Panc1 (cell line): ENCODE measurements at places on chromosomes 11 and 22. TPM values are rescaled to one million over a fixed set of nuclear protein-coding genes. Genes with fewer than 3 reads are reported as not detected.

Gene KRTAP5-8
- not detected for total RNA-seq

Gene OR10A2
- total RNA-seq: not detected

Gene JAM3
- 45.4 TPM for total RNA-seq

Gene CFAP300
- total RNA-seq: 6.4 TPM

Gene CD6
- total RNA-seq: 1.1 TPM

Gene PTPRCAP
- 0.82 TPM for total RNA-seq

Gene YPEL1
- 4.0 TPM for total RNA-seq

Gene KBTBD4
- total RNA-seq: 23.2 TPM

Gene SYNGR1
- total RNA-seq: 17.8 TPM

GRCh38 chr11:66386171-66387069 lies 14.9 kb upstream of the SLC29A2 start:
- 0 out of 2 replicates have a peak, but pooled peaks cover 5% of the 10 kb centered on the region for H3K4me1 ChIP-seq
- peak; percentile 81 for DNase-seq
- H3K36me3 ChIP-seq: no peaks in the 10 kb centered on the region
- peak overlapping the region; percentile 40 for H3K4me3 ChIP-seq

GRCh38 chr11:12842933-12843636 lies 166.0 kb upstream of the RASSF10 start:
- H3K36me3 ChIP-seq: no peaks in the 10 kb centered on the region
- no peaks in the 10 kb centered on the region for H3K27me3 ChIP-seq
- DNase-seq: no peak
- H3K27ac ChIP-seq: no peak overlapping the region; the same call in 1 of the 2 replicates
- no peak overlapping the region for H3K4me3 ChIP-seq
- peaks cover 55% of the 10 kb centered on the region for H3K4me1 ChIP-seq

DNA sequence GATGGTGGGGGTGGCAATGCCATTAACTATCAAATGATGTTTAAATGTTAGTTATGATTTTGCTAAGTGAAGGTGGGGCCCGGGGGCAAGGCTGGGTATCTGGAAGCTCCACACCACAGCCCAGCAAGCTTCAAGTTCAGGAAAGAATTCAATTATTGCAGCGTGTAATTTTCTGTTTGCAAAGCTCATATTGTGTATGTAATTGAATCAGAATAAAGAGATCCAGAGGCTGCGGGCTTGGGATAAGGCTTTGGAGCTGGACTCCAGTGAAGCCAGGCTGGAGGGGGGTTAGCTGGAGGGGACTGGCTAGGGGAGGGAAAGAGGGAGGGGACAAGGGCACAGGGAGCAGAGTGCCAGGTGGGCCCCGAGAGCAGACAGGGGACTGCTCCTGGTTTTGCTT lies 557.1 kb upstream of the CADM1 start:
- no peak overlapping the region for H3K27ac ChIP-seq
- no peaks in the 10 kb centered on the region for H3K36me3 ChIP-seq
- H3K4me3 ChIP-seq: no peak overlapping the region
- no peak for DNase-seq
- peaks cover 5% of the 10 kb centered on the region for H3K27me3 ChIP-seq
- H3K4me1 ChIP-seq: no peaks in the 10 kb centered on the region

- H3K27ac ChIP-seq: no peak overlapping the region
- no peaks in the 10 kb centered on the region for H3K27me3 ChIP-seq
- no peaks in the 10 kb centered on the region for H3K4me1 ChIP-seq
- no peaks in the 10 kb centered on the region for H3K36me3 ChIP-seq
Observed at GRCh38 chr11:7520981-7521487, 7.2 kb downstream of the PPFIBP2 start.

GRCh38 chr11:1879941-1880720 lies 11.6 kb downstream of the PRR33 start:
- no peak overlapping the region for H3K4me3 ChIP-seq
- H3K27me3 ChIP-seq: no peaks in the 10 kb centered on the region
- no peaks in the 10 kb centered on the region for H3K36me3 ChIP-seq
- no peak for DNase-seq
- peak overlapping the region; percentile 20; the same call in 1 of the 2 replicates for H3K27ac ChIP-seq

- H3K36me3 ChIP-seq: no peaks in the 10 kb centered on the region
- no peak overlapping the region for H3K27ac ChIP-seq
- H3K27me3 ChIP-seq: no peaks in the 10 kb centered on the region
- DNase-seq: no peak
- H3K4me1 ChIP-seq: no peaks in the 10 kb centered on the region
- H3K4me3 ChIP-seq: no peak overlapping the region
Observed at GRCh38 chr11:119676461-119677020, 52.5 kb downstream of the NECTIN1 start.

DNA sequence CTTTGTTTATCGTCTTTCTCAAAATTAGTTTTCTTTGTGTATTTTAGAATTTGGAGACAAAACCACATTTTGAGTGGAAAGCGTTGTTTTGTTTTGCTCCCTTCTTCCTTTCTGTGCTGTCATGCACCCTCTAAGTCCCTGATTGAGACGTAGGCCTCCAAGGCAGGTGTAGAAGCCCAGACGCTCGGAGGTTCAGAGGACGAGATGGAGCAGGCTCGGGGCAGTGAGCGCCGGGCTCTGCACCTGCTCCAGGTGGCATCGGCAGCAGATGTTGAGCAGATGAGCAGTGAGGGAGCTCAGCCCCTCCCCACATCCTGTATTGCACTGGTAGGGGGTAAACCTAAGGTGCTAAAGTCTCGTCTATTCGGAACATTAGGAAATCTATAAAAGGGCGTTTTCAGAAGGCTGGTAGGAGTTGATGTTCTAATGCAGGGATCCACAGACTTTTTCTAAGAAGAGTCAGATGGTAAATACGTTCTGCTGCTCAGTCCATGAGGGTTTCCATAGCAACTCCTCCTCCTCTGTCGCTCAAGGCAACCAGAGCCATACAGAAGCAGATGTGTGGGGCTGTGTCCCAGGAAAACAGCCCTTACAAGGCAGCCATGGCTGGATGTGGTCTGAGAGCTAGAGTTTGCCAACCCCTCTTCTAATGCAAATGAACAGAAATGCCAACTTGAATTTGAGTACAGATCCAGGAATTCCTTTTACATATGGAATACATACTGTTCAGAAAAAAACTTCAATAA lies 724.2 kb downstream of the BRD1 start:
- no peaks in the 10 kb centered on the region; the same call in 1 of the 2 replicates for H3K27me3 ChIP-seq
- no peak overlapping the region for H3K4me3 ChIP-seq
- no peak for DNase-seq
- H3K27ac ChIP-seq: no peak overlapping the region
- H3K36me3 ChIP-seq: no peaks in the 10 kb centered on the region

DNA sequence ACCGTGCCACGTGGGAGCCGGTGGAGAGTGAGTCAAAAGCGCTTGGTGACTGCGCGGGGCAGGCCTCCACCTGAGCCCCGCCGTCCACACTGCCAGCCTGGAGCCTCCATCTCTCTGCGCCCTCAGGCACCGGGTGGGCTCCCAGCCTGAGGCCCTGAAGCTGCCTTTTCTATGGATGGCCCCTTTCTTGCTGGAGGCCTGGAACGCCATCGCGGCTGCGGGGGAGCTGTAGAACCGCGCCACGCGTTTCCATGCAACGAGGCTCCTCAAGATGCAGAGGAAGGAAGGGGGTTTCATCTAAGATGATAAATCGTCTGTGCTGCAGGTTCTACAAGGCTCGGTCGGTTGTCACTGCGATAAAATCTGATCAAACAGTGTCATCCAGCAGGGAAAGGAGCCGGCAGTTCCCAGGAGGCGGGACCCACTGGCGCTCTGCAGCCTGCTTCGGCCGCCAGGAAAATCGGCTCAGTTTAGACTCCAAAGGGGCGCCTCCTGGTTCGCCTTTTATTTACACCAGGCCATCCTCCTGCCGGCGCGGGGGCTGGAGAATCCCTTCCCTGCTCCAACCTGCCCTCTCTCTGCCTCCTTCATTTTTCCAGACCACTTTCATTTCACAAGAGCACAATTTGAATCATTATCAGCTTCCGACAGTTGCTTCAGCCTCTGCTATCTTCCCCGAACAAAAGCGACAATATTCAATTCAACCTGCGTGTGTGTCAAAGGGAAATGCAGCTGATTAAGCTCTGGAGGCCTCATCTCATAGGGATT lies 624.4 kb downstream of the BRD1 start:
- H3K27me3 ChIP-seq: peaks cover 2% of the 10 kb centered on the region; the same call in 1 of the 2 replicates
- no peak overlapping the region for H3K4me3 ChIP-seq
- H3K36me3 ChIP-seq: no peaks in the 10 kb centered on the region
- H3K27ac ChIP-seq: no peak overlapping the region

DNA sequence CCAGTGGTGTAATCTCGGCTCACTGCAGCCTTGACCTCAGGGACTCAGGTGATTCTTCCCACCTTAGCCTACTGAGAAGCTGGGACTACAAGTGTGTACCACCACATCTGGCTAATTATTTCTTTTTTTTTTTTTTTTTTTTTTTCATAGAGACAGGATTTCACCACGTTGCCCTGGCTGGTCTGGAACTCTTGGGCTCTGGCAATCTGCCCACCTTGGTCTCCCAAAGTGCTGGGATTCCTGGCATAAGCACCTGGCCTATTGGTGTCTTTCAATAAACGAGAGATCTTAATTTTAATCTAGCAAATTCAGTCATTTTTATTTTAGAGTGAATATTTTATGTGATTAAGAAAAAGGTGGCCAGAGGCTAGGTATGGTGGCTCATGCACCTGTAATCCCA lies 40.1 kb downstream of the DGCR2 start:
- no peaks in the 10 kb centered on the region for H3K36me3 ChIP-seq
- no peak overlapping the region for H3K4me3 ChIP-seq
- no peak overlapping the region for H3K27ac ChIP-seq

DNA sequence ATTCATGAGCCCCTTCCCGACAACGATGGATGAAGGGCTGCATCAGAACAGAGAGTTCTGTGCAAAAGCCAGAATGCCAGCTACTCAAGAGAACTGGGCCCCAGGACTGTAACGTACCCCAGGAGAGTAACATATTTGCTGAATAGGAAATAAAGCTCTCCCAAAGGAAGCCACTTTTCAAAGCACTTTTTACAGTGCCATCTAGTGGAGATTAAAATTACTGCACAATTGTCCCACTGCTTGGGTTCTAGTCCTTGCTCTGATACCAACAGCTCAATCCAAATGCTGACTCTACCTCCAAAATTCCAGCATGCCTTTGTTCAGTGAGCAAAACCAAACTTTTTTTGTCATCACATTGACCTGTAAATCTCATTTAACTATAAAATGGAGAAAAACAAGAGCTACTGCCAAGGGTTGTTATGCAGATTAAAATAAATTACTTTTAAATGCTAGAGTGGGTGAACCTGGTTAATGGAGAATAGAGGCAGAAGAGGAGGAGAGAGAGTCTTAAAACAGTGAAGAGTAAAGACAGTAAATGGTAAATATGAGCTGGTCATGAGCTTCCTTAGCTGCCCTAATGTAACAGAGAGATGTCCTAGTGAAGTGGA lies 87.6 kb upstream of the FSHB start:
- no peak overlapping the region for H3K27ac ChIP-seq
- H3K4me1 ChIP-seq: no peaks in the 10 kb centered on the region
- peak; percentile 25 for DNase-seq
- no peaks in the 10 kb centered on the region for H3K36me3 ChIP-seq

- no peaks in the 10 kb centered on the region for H3K36me3 ChIP-seq
- H3K27me3 ChIP-seq: no peaks in the 10 kb centered on the region
- no peak overlapping the region for H3K4me3 ChIP-seq
- no peak overlapping the region for H3K27ac ChIP-seq
- DNase-seq: no peak
- no peaks in the 10 kb centered on the region for H3K4me1 ChIP-seq
Observed at GRCh38 chr11:58647866-58648265, 25.4 kb downstream of the CNTF start.

DNA sequence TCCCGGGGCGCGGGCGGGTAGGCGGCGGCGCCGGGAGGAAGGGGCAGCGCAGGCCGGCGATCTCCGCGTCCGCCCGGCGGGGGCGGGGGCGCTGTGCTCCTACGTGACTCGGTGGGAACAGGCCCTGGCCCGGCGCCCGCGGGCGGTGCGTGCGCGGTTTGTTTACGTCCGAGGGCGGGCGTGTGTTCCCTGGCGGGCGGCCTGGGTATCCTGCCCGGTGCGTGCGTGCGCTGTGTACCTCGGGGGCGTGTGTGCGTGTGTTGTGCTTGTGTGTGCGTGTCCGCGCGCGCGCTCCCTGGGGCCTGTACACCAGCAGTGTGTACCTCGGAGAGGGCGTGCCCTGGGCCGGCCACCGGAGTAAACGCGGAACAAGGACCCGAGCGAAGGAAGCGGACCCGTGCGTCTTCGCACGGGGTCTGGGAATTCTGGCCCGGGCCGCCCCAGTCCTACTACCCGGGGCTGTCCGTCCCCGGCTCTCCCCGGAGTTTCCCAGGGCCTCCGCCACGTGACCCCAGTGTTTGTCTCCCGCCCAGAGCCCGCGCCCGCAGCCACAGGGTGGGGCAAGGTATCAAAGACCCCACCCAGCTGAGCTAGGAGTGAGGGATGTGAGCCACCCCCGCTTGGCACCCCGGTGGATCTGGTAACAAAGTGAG lies 769 bp downstream of the MAFF start:
- H3K27me3 ChIP-seq: no peaks in the 10 kb centered on the region
- H3K4me1 ChIP-seq: no peaks in the 10 kb centered on the region; the same call in 1 of the 2 replicates
- peak overlapping the region; percentile 93 for H3K4me3 ChIP-seq
- no peaks in the 10 kb centered on the region; the same call in 1 of the 2 replicates for H3K36me3 ChIP-seq
- peak overlapping the region; percentile 52; the same call in 1 of the 2 replicates for H3K27ac ChIP-seq
- DNase-seq: no peak

DNA sequence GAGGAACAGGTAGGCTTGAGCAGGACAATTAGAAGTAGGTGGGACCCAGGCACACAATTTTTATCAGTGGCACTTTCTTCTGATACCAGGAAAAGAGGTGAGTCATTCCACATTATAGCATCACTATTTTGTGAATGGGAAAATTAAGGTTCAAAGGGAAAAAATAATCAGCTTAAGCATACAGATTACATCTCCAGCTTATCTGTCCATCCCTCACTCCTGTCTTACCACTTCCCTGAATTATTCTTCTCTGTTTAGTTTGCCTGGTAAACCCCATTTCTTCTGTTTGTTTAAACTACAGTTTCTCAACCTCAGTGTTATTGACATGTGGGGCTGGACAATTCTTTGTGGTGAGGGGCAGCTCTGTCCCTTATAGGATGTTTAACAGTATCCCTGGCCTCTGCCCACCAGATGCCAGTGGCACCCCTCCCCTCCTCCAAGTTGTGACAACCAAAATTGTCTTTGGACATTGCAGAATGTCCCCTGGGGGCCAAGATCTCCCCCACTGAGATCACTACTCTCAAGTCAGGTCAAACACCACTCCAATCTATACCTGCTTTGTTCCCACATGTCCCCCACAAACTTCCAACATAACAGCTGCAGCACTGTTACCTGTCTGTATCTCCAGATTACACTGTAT lies 8.5 kb upstream of the XBP1 start:
- H3K36me3 ChIP-seq: no peaks in the 10 kb centered on the region
- H3K27ac ChIP-seq: no peak overlapping the region
- H3K4me3 ChIP-seq: no peak overlapping the region
- DNase-seq: no peak
- H3K27me3 ChIP-seq: no peaks in the 10 kb centered on the region
